Pancreas (tissue), 10 donors: ENCODE measurements at places on chromosomes 3 and 15. TPM values are rescaled to one million over a fixed set of nuclear protein-coding genes. Genes with fewer than 3 reads are reported as not detected.

Gene CYP11A1
- not detected for total RNA-seq

DNA sequence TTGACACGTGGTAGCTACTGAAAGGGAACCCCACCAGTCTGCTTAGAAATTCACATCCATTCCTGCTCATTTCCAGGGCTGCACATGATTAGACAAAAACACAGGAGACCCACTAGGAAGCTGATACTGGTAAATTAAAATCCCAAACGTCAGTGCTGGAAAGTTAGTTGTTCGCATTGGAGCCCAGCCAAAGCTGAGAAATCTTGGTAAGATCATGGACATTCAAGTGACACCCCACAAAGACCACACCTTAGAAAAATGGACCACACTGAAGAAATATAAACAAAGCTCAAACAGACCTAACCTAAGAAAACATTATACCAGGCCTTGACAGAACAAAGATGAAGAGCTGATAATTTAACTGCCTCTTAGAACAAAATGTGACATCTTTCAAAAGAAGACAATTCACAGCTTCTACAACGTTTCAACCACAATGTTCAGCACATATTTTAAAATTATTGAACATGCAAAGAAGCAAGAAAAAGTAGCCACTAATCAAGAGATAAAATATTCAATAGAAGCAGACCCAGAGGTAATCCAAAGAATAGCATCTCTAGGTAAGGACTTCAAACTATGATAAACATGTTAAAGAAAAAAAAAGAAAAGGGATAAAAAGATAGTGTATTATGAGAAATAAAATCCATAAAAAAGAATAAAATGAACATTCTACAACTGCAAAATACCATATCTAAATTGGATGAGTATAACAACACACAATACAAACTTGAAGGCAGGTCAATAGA, 20.4 kb downstream of the RAD18 start:
- no peak for DNase-seq

- no peak for DNase-seq
Measured at GRCh38 chr3:45021524-45022297, 4.4 kb upstream of the CLEC3B start.

Gene CRYBG3
- total RNA-seq = 10.3 TPM

Gene PDE8A
- total RNA-seq = 17.0 TPM

Gene DZIP3
- total RNA-seq = 5.3 TPM
